LHCN-M2 (cell line): ENCODE measurements at places on chromosomes 4 and X. TPM values are rescaled to one million over a fixed set of nuclear protein-coding genes. Genes with fewer than 3 reads are reported as not detected.

GPR119 gene
- total RNA-seq = not detected in 2 replicates

PFKFB1 gene
- total RNA-seq = 0.26 TPM in 1 of 2 replicates, not detected in the other

NLGN4X gene
- not detected in 2 replicates for total RNA-seq

MTNR1A gene
- total RNA-seq = not detected in 2 replicates

EVC2 gene
- 18.0 and 18.3 TPM in 2 replicates for total RNA-seq

MTMR8 gene
- not detected in 2 replicates for total RNA-seq

HDAC6 gene
- 49.1 and 71.2 TPM in 2 replicates for total RNA-seq

KLF8 gene
- total RNA-seq = 1.5 and 2.2 TPM in 2 replicates

TMEM164 gene
- 20.5 and 24.0 TPM in 2 replicates for total RNA-seq

MAGEA11 gene
- not detected in 2 replicates for total RNA-seq

CXCL10 gene
- not detected in 2 replicates for total RNA-seq

PALLD gene
- total RNA-seq = 143 and 176 TPM in 2 replicates

SHROOM4 gene
- not detected in 2 replicates for total RNA-seq

ARR3 gene
- not detected in 2 replicates for total RNA-seq

NAT8L gene
- total RNA-seq = 0.90 and 0.98 TPM in 2 replicates

SOWAHB gene
- not detected in 2 replicates for total RNA-seq

MAGIX gene
- 3.8 and 4.0 TPM in 2 replicates for total RNA-seq

AFF2 gene
- total RNA-seq = 4.4 and 5.9 TPM in 2 replicates

ABCG2 gene
- total RNA-seq = 1.2 TPM in 2 replicates

BGN gene
- total RNA-seq = not detected in 2 replicates

RRAGB gene
- 12.3 and 12.4 TPM in 2 replicates for total RNA-seq

FHIP1A gene
- 0.90 and 1.3 TPM in 2 replicates for total RNA-seq

MAGEA10 gene
- not detected in 2 replicates for total RNA-seq

ZCCHC12 gene
- 0.19 TPM in 1 of 2 replicates, not detected in the other for total RNA-seq

CCNQ gene
- 35.3 and 40.1 TPM in 2 replicates for total RNA-seq

CLIC2 gene
- total RNA-seq = 0.32 and 0.92 TPM in 2 replicates

USP51 gene
- 0.77 and 1.0 TPM in 2 replicates for total RNA-seq

GAGE2A gene
- not detected in 2 replicates for total RNA-seq

CRMP1 gene
- total RNA-seq = 5.7 and 7.3 TPM in 2 replicates

MGST2 gene
- total RNA-seq = 5.0 and 9.9 TPM in 2 replicates

MFAP3L gene
- total RNA-seq = 9.1 and 10.2 TPM in 2 replicates

GSPT2 gene
- 9.5 and 11.8 TPM in 2 replicates for total RNA-seq
